ENCODE measurements at places on chromosomes 5 and 9. TPM values are rescaled to one million over a fixed set of nuclear protein-coding genes. Genes with fewer than 3 reads are reported as not detected.

DNA sequence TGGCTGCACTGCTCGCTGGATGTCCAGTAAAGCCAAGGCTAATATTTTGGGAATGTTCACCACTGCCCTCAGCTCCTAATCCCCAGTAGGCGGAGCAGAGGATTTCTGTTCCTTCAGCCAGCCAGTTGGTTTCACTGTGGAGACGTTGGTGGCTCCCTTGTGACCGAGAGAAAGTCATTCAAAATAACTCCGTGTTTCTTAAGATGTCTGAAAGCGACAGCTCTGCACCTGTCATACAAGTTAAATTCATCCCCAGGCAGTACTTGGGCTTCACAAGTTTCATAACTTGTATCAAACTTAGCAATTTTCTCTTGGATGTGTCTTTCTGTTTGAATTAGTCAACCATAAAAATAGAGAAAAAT lies 382 bp upstream of the CDKN2B start:
- no peak for DNase-seq

- no peak for DNase-seq
Measured at GRCh38 chr9:36862206-36863145, 171.6 kb downstream of the PAX5 start.

CTSV gene
- polyA plus RNA-seq = 1,344 TPM

DNA sequence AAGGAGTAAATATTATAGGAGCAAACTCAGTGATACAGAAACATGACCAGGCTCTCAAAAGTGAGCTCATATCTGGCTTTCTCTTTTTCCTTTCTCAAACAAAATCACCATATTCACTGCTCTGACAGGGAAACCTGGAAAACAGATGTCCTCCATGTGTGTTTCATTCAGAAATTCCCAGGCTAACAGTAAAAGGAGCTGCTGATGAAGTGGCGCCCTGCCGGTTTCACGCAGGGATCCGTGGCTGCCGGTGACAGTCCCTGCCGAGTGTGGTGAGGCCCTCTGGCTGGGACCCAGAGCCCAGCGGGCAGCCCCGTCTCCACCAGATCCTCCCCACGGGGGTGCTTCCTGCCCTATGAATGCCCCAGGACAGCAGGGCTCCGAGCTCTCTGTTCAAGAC lies 208.1 kb downstream of the GNA14 start:
- DNase-seq = no peak

- no peak for DNase-seq
Measured at GRCh38 chr5:169886033-169886432, 94.3 kb downstream of the INSYN2B start.

All from thymus (tissue), 14 donors.